ENCODE measurements at places on chromosomes 16 and 17.

DNA sequence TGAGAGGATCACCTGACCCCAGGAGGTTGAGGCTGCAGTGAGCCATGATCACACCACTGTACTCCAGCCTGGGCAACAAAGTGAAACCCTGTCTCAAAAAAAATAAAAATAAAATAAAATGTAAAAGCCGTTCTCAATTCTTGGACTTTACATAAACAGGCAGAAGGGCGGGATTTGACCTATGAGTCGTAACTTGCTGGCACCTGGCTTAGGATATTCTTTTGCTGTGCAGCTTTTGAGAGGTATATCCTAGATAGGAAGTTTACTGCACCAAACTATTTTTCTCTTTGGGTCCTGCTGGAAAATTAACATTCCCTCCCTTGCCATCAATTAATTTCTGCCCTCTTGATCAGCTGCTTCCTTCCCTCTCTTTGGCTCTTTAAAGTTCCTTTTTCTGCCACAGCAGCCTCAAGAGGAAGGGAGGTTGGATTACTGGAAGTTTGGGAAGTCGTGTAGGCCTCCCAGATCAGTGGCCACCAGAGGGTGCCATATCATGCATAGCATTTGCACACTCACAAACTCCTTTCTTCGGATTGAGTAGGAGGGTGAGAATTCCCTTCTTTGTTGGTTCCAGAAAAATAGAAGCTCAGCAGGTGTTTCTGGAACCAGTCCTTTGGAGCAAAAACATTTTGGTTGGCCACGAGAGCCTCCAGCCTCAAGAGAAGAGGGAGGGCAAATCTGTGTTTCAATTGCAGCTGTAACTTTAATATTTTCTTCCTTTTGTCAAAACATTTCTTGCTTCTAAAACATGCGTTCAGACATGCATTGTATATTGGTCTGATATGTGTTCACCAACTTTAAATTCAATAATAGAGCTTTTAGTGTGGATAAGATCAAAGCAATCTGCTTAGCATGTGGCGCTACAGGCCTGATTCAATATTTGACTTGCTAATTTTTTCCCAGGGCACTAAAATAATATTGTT is 147.3 kb downstream of the CCDC182 start:
- peak; percentile 51 for DNase-seq

DNA sequence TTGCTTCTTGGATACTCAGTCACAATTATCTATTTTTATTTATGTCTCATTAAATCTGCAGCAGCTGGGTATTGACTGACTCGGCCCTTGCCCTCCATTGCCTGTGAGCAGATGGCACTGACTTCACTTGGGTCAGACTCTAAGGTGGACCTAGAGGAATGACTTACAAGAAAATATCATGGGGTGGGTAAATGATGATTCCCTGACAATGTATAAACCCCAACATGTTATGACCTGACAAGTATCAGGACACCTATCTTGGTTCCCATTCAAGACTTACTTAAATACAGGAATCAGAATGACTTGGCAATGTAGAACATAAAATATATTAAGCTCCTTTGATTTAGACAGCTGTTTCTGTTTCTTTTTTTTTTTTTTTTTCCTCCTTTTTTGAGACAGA is 953.5 kb downstream of the CDH11 start:
- DNase-seq, result no peak

DNA sequence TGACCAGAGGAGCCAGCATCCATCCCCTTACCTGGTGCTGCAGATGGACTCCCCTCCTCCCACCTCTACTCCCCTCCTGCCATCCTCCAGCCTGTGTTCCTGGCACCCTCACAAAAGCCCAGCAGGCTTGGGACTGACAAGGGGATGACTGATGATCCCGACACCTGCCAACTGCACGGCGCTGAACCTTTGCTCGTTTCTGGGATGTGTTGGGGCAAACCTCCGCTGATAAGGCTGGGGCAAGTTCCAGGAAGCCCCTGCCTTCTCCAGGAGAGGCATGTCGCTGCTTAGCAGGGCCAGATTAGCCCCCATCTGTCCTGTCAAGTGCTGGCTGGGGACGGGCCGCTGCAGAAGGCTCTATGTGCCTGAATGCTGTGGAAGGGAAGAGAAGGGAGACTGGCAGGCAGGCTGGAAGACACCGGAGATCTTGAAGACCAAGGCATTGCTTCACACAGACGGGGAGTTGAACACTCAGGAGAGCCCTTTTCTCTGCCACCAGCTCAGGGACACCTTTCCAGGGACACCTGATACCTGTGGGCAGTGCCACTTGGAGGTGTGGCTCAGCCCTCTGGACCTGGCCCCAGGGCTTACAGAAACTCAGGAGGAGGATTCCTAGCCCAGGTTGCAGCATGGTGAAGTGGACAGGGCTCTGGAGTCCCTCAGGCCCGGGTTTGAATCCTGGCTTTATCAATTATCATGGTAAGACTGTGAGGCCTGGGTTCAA is 973 bp upstream of the KRT15 start:
- DNase-seq, result no peak

GRCh38 chr17:10226930-10227695 is 28.7 kb upstream of the GAS7 start:
- no peak for DNase-seq

DNA sequence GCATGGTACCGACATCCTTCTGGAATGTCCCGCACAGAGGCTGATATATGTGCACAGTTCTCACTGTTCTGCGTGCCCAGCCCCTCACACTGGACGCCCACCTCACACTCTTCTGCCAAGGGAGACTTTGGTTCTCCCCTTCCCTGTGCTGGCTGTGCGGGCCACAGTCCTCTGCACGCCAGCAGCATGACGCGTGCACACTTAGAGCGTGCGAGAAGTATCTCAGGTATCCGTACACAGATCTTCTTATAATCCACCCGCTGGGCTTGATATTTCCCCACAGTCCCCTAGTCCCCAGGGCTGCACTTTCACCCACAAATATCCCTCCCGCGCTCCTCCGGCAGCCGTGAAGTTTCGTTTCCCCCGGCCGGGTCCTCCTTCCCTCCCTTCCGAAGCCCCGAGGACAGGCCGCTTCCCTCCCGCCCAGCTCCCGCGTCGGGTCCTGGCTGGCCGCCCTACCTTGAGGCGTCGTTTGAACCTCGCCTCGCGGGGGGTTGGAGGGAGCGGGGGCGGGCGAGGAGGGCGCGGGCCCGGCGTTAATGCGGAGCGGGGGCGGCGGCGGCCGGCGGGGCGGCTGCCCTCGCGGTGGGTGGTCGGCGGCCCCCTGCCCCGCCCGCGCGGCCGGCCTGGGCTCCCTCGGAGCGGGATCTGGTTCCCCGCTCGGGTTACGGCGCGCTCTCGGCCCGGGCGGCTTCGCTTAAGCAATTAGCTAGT is 5.0 kb upstream of the FOXF1 start:
- DNase-seq, result no peak

DNA sequence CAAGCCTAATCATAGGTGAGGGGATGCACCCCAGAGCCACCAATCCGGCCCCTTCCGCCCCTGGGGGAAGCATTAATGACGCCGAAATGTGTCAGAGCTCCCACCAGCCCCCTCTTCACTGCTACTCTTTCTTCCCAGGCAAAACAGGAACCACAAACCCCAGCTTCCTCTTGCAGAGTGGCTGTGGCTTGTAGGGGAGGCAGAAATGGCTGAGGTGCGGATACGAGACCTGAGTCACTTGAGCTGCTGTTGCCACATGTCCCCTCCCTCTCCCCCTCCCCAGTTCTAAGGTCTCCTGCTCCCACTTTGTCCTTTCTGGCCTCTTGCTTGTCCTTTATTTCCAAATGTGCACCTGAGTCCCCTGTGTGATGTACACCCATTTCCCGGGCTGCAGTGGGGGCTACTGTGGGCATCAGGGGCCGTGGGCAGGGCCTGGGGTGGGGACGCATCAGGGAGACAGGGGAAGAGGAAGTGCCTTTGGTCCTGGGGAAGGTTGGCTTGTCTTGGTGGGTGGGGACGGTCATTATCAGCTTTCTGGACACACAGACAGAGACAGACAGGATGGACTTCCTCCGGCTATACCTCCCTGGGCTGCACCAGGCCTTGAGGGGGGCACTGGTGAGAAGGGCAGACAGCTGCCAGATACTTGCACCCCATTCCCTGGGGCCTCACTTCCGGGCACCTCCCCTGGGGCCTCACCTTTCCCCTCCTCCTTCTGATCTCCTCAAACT is at the start of gene APOBR:
Gene APOBR, plus strand, starts transcription at position 523 of the 731 bp plus-strand sequence. Its CDS starts 39 bp downstream, at position 562.
- DNase-seq, result no peak

DNA sequence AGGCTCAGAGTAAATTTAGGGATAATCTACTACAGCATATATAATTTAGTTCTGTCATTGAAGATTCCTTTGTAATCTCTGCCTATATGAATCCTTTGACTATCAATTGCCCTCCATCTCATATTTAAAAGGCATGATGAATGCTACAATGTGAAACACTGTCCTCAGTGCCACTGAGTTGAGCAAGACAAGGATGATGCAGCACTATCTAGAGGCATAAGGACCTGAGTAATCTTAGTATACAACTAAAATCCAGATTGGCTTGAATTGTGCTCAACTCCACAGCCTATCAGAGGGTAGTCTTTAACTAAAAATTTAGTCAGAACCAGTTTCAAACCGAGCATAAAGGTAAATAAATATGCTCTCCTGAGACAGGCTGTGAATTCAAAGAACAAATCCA is 11.6 kb upstream of the STRADA start:
- DNase-seq, result no peak

DNA sequence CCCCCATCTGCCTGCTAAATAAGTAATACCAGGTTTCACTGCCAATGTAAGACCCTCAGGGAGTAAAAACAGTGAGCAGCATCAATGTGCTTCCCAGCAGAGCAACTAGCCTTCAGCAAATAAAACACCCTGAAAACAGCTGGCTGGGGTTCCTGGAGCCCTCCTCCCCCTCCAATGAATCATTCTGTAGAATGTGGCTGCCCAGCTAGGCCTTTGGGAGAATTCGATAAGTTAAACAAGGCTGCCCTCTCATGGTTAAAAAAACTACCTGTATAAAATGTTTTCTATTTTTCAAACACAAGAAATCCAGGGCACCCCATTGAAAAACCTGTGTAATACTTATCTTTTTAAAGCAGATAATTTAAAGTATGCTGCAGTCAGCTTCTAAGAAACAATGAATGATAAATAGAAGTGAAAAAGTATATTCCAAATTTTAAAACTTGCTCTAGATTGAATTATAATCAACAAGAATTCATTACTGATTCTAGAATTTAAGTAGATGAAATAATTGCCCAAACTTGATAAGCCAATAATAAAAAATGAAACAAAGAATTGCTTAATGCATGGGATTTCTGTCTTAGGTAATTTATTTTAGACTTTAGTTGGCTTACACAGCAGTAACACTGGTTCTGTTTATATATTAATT is 9.4 kb upstream of the TOM1L1 start:
- DNase-seq, result peak; percentile 36

GRCh38 chr17:3528880-3529511 is 28.6 kb downstream of the TRPV3 start:
- no peak for DNase-seq

DNA sequence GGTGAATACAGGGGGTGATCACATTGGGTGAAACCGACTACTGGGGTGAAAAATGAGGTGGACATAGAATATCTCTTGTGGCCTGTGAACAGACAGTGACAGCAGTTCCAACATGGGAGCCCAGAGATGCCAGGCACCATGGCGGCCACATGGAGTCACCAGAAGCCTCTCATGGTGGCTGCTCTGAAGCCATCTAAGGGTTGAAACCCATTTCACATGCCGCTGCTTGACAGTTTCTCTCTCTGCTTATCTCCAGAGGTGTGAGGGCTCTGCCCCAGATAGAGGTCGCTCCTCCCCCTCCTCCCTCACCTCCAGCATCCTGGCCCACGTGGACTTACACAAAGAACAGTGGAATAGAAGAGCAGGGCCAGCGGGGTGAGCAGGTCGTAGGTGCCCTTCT is 37.9 kb upstream of the PIK3R6 start:
- DNase-seq, result no peak

- no peak for DNase-seq
These were observed 13.8 kb upstream of the MMD start for GRCh38 chr17:55435408-55435807.

GRCh38 chr17:44606658-44607057 is 49.4 kb downstream of the FZD2 start:
- DNase-seq, result no peak

DNA sequence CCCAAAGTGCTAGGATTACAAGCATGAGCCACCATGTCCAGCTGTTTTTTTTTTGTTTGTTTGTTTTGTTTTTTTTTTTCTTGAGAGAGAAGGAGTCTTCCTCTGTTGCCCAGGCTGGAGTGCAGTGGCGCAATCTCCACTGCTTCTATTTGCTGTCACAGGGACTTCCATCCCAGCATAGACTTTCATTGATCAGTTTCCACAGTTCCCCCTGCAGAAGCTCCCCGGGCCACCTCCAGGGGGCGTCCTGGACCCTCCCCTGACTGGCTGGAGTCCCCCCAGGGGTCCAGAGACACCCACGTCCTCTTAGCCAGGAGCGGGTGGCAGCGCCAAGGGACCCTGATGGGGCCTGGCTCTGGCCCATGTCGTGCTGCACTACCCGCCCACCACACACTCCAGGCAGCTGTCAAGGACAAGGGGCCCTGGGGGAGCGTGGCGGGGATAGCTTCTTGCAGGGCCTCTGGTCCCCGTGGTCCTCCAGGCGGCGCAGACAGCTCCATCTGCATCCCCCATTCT is 3.1 kb upstream of the NPW start:
- no peak for DNase-seq

- no peak for DNase-seq
These were observed 17.4 kb downstream of the CSF3 start for GRCh38 chr17:40032322-40033320.

- DNase-seq, result no peak
These were observed 19.5 kb upstream of the TBKBP1 start for GRCh38 chr17:47674499-47674898.

DNA sequence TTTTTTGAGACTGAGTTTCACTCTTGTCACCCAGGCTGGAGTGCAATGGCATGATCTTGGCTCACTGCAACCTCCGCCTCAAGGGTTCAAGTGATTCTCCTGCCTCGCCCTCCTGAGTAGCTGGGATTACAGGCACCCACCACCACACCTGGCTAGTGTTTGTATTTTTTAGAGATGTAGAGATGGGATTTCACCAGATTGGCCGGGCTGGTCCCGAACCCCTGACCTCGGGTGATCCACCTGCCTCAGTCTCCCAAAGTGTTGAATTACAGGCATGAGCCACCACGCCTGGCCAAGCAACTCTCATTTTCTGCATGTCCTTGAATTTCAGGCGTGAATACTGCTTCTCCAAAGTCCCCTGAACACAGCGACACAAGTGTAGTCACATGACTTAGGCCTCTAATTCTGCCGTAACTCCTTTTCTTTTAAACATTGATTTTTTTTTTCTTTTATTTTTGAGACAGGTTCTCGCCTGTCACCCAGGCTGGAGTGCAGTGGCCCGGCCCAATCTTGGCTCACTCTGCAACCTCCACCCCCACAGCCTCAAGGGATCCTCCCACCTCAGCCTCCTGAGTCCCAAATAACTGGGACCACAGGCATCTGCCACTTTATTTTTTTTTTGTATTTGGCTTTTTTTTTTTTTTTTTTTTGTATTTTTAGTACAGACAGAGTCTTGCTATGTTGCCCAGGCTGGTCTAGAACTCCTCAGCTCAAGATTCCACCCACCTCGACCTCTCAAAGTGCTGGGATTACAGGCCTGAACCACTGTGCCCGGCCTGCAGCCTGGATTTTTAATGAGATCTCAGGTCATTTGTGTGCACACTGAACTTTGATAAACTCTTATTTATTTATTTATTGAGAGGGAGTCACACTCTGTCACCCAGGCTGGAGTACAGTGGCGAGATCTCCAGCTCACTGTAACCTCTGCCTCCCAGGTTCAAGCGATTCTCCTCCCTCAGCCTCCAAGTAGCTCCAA is 124.6 kb downstream of the KCNJ18 start:
- no peak for DNase-seq

GRCh38 chr17:68594552-68594951 is 6.6 kb downstream of the FAM20A start:
- DNase-seq, result no peak

- no peak for DNase-seq
These were observed 3.9 kb downstream of the RAI1 start for GRCh38 chr17:17684906-17685774.

- DNase-seq, result no peak
These were observed 394 bp upstream of the CPD start for GRCh38 chr17:30378241-30378824.
